ENCODE measurements at places on chromosomes 3 and 15. TPM values are rescaled to one million over a fixed set of nuclear protein-coding genes. Genes with fewer than 3 reads are reported as not detected.

Gene GOLGA6A
- 0.16 TPM for total RNA-seq

Gene P2RY12
- not detected for total RNA-seq

Gene GALNT15
- not detected for total RNA-seq

Gene RTP1
- total RNA-seq, result not detected

Gene TLR9
- total RNA-seq, result 0.08 TPM

Data from CD4-positive, alpha-beta T cell (primary cell).